ENCODE measurements at places on chromosomes 1 and 21.

DNA sequence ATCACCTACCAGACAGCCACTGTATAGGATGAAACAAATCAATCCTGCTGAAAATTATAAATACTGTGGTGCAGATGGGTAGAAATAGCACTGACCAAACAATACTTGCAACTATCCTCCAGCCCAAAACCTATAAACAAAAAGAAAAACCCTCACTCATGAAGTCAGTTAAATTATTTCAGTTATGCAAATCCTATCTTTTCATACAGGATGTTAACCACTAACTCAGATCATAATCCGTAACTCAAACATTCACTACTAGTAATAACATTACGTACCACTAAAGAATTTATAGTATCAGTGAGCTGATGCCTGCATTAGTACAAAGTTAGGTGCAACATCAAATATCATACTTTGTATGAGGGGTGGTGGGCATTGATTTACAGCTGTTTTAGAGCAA lies 2.6 kb downstream of the NDC1 start:
- DNase-seq, result no peak

DNA sequence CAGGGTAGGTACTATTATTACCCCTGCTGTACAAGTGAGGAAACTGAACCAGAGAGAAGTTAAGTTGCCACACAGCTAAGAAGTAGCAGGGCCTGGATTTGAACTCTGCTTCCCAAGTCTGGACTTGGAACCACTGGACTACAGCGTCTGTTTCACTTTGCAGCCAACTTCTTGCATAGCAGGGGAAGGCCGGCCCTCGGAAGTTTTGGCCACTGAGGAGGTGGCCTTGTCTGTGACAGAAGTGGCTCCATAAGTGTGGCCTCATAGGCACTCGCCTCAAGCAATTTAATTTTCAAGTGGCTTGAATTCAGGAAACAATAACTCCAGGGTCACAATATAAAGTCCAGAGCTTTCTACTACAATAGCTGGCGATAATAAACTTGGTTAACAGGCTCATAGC lies 41.4 kb downstream of the PLEKHA6 start:
- DNase-seq, result no peak

DNA sequence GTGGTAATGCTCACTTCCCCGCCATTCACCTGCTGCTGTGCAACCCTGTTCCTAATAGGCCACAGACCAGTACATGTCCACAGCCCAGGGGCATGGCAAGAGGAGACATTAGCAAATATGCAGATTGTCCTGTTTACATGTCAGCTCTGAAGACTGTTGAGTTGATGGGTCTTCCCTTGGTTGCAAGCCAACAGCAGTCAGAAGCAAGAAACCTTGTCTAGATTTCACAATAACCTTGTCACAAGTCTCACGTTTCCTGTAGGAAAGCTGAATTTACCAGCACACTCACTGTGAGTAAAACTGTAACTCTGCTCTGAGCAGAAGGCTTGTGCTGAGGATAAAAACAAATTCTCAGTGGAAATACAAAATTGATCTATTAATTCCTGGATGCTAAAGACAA lies 195.1 kb downstream of the HLX start:
- no peak for DNase-seq

DNA sequence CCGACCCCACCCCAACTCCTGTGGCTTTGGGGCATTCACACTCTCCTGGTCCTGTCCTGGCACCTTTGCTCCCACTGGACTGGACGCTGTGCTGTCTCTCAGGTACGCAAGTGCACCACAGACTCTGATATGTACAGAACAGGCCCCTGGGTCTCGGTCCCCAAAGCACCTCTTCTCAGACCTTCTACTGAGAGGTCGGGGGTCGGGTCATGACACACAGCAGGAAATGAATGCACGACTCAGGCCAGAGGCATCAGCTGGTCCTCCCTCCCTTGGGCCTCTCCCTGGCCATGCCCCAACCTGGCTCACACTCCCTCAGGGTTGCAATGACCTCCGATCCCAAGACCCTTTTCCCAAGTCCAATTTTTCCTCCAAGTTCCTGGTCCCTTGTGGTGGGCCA lies 1.8 kb upstream of the KRTAP10-12 start:
- DNase-seq, result no peak

GRCh38 chr1:4170548-4171340 lies 270.7 kb upstream of the C1orf174 start:
- no peak for DNase-seq

- no peak for DNase-seq
Observed at GRCh38 chr1:236893626-236894545, 98.8 kb downstream of the MTR start.

All from activated gamma-delta T cell (primary cell).